ENCODE measurements at places on chromosomes 4 and X. TPM values are rescaled to one million over a fixed set of nuclear protein-coding genes. Genes with fewer than 3 reads are reported as not detected.
A peak's percentile ranks its signal among the peaks of the same experiment; 100 is the strongest.

The UGT2A3 gene
- total RNA-seq, result 126 TPM

GRCh38 chr4:56652196-56652595, 28.9 kb downstream of the HOPX start:
- peaks cover 32% of the 10 kb centered on the region for H3K27me3 ChIP-seq
- no peak overlapping the region for H3K27ac ChIP-seq
- DNase-seq, result no peak
- no peaks in the 10 kb centered on the region for H3K36me3 ChIP-seq
- peaks cover 9% of the 10 kb centered on the region for H3K4me1 ChIP-seq
- no peak overlapping the region for H3K4me3 ChIP-seq

The BBS12 gene
- 4.7 TPM for total RNA-seq

- H3K4me1 ChIP-seq, result no peaks in the 10 kb centered on the region
- no peak for DNase-seq
- no peaks in the 10 kb centered on the region for H3K27me3 ChIP-seq
- H3K4me3 ChIP-seq, result no peak overlapping the region
Observed at GRCh38 chrX:68757731-68758130, 71.1 kb upstream of the EFNB1 start.

- H3K36me3 ChIP-seq, result no peaks in the 10 kb centered on the region
- no peak overlapping the region for H3K27ac ChIP-seq
- no peak overlapping the region for H3K4me3 ChIP-seq
- DNase-seq, result no peak
- no peaks in the 10 kb centered on the region for H3K27me3 ChIP-seq
Observed at GRCh38 chrX:67784712-67785111, 240.9 kb downstream of the AR start.

GRCh38 chr4:122219356-122219755, 67.2 kb downstream of the BLTP1 start:
- H3K27ac ChIP-seq, result no peak overlapping the region
- H3K36me3 ChIP-seq, result no peaks in the 10 kb centered on the region
- no peak overlapping the region for H3K4me3 ChIP-seq
- H3K27me3 ChIP-seq, result no peaks in the 10 kb centered on the region
- DNase-seq, result no peak
- no peaks in the 10 kb centered on the region for H3K4me1 ChIP-seq

DNA sequence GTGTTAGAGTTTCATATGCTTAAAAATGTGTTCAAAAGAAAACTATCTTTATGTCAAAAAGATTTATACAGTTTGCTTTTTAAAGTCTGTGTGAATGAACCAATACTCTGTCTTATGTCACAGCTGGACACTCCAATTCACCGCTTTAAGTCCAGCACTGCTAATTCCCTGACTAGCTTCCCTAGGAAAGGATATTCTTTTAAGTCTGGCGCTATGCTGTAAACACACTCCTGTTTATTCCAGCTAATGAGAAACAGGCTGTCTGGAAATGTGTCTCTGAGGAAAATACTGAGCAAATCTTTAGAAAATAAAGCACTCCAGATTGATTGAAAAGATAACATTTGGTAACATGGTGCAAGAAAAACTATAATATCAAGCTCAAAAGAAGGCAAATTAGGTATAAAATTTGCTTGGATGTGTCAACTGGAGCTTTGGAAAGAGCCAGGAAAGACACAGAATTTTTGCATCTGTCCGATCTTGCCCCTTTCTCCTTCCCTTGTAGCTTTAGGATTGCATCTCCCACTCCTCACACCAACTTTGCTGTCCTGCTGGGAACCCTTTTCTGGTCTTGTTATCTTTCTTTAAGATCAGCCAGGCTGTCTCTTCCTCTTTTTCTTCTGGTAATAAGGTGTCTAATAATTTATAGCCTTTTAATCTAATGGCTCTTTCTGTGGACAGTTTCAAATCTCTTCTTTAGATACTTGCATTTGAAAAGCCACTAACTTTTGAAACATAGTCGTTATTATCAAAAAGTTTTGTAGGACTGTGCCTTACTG, 40.9 kb upstream of the VEGFC start:
- no peak for DNase-seq
- H3K27ac ChIP-seq, result no peak overlapping the region
- no peaks in the 10 kb centered on the region for H3K4me1 ChIP-seq
- H3K4me3 ChIP-seq, result no peak overlapping the region
- H3K27me3 ChIP-seq, result no peaks in the 10 kb centered on the region
- H3K36me3 ChIP-seq, result no peaks in the 10 kb centered on the region

DNA sequence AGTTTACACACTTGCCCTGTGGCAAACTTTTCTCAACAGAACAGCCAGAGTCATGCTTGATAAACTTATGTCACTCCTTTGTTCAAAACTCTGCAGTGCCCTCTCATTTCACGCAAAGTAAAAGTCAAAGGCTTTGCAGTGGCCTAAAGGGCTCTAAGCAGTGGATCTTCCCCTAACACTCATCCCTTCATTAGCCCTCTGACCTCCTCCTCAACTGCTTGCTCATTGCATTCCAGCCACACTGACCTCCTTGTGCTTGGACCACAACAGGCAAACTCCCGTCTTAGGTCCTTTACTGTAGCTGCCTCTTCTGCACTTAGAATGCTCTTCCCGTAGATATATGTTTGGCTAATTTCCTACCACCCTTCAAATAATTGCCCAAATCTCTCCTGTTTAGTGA, 5.6 kb downstream of the PRDM5 start:
- no peaks in the 10 kb centered on the region for H3K27me3 ChIP-seq
- H3K4me3 ChIP-seq, result no peak overlapping the region
- no peak overlapping the region for H3K27ac ChIP-seq
- H3K36me3 ChIP-seq, result no peaks in the 10 kb centered on the region

- H3K4me1 ChIP-seq, result no peaks in the 10 kb centered on the region
- H3K27me3 ChIP-seq, result peaks cover 7% of the 10 kb centered on the region
- DNase-seq, result no peak
- no peaks in the 10 kb centered on the region for H3K36me3 ChIP-seq
- no peak overlapping the region for H3K4me3 ChIP-seq
- no peak overlapping the region for H3K27ac ChIP-seq
Observed at GRCh38 chr4:176883681-176884418, 91.1 kb upstream of the VEGFC start.

The SFRP2 gene
- 15.0 TPM for total RNA-seq

- H3K36me3 ChIP-seq, result no peaks in the 10 kb centered on the region
- H3K4me3 ChIP-seq, result peak overlapping the region; percentile 88
- H3K27me3 ChIP-seq, result peaks cover 21% of the 10 kb centered on the region
- peaks cover 13% of the 10 kb centered on the region for H3K4me1 ChIP-seq
Observed at GRCh38 chr4:82799006-82799881, 648 bp upstream of the SCD5 start.

DNA sequence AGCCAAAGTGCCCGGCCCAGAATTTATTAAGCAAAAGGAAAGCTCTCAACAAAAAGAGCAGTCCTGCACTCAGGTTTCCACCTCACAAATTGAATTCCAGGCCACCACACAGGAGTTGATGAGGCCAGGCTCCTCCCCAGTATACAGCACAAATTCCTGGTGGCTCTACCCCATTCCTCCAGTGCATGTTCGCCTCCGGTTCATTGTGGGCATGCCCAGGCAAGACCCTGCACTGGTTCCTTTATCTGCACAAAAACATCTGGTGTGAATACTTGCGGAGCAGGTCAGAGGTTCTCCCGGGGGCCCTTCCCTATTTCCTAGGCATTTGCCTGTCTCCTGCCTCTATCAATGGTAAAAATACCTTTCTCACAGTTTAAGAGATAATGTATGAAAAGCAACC, 195.2 kb upstream of the ANXA10 start:
- peaks cover 7% of the 10 kb centered on the region for H3K4me1 ChIP-seq
- peak overlapping the region; percentile 70 for H3K27ac ChIP-seq
- H3K36me3 ChIP-seq, result no peaks in the 10 kb centered on the region
- peak; percentile 31 for DNase-seq

GRCh38 chrX:152892999-152893891, 4.6 kb upstream of the ZNF185 start:
- H3K27ac ChIP-seq, result no peak overlapping the region
- H3K4me3 ChIP-seq, result no peak overlapping the region
- no peaks in the 10 kb centered on the region for H3K36me3 ChIP-seq
- H3K4me1 ChIP-seq, result no peaks in the 10 kb centered on the region
- DNase-seq, result no peak
- H3K27me3 ChIP-seq, result no peaks in the 10 kb centered on the region

DNA sequence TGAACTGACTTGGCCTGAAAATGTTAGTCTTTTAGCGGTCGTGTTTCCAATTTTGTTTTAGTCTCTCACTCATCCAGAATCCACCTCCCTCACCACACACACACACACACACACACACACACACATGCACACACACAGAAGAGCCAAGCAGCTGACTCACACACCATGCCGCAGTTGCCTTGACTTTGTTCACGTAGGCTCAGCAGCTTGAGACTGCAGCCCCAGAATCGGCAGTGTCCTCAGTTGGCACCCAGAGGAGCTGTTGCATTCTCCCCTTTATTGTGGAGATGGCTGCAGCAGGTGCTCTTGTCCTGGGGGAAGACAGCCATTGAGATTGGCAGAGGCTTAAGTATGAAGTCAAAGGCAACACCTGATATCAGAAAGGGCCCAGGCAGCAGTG, 20.9 kb upstream of the XPNPEP2 start:
- no peak overlapping the region for H3K27ac ChIP-seq
- no peaks in the 10 kb centered on the region for H3K4me1 ChIP-seq
- no peaks in the 10 kb centered on the region for H3K27me3 ChIP-seq
- H3K36me3 ChIP-seq, result no peaks in the 10 kb centered on the region

The PAGE2 gene
- total RNA-seq, result not detected
